Subcutaneous adipose tissue (tissue), 4 donors: ENCODE measurements at places on chromosomes 6 and 20. TPM values are rescaled to one million over a fixed set of nuclear protein-coding genes. Genes with fewer than 3 reads are reported as not detected.

Gene HEY2
- total RNA-seq: 4.3 TPM

Gene LTB
- 0.66 TPM for total RNA-seq

Gene FILIP1
- 16.2 TPM for total RNA-seq

Gene CCDC170
- total RNA-seq: 8.8 TPM

Gene BPIFB1
- total RNA-seq: not detected

Gene STMND1
- not detected for total RNA-seq

Gene TAPBP
- 36.2 TPM for total RNA-seq

Gene GRIK2
- 0.51 TPM for total RNA-seq

Gene CLVS2
- total RNA-seq: not detected

Gene SIRPB1
- 4.2 TPM for total RNA-seq

Gene E2F1
- 1.5 TPM for total RNA-seq

Gene DYNLT2
- total RNA-seq: 2.2 TPM
